ENCODE measurements at places on chromosomes 4 and X. TPM values are rescaled to one million over a fixed set of nuclear protein-coding genes. Genes with fewer than 3 reads are reported as not detected.
A peak's percentile ranks its signal among the peaks of the same experiment; 100 is the strongest.

Gene ARHGAP36
- not detected for total RNA-seq

Gene WAS
- total RNA-seq, result 164 TPM

DNA sequence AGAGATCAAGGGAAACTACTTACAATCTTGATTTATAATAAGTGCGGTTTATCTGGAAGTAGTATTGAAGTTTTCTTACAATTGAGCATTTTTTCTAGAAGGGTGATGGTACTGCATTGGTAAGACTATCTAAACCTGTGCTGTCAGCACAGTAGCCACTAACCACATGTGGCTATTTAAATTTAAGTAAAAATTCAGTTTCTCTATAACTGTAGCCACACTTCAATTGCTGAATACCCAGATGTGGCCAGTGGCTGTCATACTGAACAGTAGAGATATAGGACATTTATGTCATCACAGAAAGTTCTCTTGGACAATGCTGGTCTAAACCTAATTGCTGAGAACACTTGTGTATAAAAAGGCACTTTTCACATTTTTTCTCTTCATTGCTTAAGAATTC lies 222.7 kb downstream of the CBR4 start:
- DNase-seq, result no peak

GRCh38 chrX:38103857-38104812 lies 97.8 kb downstream of the SYTL5 start:
- peak; percentile 19 for DNase-seq

GRCh38 chr4:79366422-79366821 lies 40.6 kb upstream of the NAA11 start:
- no peak for DNase-seq
